ENCODE measurements at places on chromosomes 2 and 18.
A peak's percentile ranks its signal among the peaks of the same experiment; 100 is the strongest.

DNA sequence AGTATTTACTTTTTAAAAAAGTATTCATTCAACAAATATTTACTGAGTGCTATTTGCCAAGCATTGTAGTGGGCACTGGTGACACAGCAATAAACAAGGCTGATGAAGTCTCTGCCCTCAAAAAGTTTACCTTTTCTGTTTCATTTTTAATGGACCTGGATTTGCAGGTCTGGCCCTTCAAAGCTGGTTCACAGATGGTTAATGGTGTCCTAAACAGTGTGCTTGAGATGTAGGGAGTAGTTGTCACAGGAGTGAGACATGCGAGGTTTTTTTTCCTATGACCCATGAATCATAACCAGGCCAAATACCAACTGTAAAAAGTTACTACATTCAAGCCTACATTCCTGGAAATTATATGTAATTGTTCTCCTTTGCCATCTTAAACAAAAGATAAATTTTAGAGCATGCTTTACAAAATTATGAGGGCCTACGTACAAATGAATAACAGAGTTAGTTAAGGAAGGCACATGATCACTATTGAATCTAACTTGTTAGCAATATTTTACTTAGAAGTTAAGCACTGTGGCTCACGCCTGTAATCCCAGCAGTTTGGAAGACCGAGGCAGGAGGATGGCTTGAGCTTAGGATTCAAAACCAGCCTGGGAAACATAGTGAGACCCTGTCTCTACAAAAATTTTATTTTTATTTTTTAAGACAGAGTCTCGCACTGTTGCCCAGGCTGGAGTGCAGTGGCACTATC, 223.9 kb downstream of the MBD5 start:
- no peak for DNase-seq

GRCh38 chr18:44033144-44033701, 647.5 kb upstream of the SETBP1 start:
- no peak for DNase-seq

DNA sequence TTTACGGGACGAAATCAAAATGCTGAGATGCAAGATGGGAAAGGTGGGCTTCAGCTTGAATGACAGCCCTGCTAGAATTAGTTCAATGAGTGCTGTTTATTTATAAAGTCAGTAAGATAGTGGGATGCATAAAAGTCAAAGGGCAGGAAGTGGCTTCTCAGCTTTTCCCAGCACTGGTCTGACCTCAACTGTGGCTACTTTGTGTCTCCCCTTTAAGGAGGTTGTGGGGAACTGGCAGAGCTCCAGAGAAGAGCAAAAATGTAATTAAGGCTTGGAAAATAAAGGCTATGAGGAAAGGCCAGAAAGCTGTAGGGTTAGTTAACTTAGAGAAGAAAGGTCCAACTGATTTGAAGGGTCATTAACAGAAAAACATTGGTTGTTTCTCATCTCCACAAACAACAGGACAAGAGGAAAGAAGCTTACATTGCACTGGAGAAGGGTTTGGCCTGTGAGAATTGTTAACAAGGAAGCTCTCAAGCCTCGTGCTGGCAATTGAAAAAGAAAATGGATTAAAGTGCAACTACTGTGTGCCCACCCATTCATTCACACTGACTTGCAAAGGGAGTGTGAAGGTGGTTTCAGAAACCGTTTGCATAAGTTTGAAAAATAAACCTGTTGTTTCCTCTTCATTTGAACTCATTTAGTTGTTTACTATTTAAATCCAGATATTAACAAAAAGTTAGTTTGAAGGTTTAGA, 68.8 kb upstream of the CD28 start:
- DNase-seq = no peak

DNA sequence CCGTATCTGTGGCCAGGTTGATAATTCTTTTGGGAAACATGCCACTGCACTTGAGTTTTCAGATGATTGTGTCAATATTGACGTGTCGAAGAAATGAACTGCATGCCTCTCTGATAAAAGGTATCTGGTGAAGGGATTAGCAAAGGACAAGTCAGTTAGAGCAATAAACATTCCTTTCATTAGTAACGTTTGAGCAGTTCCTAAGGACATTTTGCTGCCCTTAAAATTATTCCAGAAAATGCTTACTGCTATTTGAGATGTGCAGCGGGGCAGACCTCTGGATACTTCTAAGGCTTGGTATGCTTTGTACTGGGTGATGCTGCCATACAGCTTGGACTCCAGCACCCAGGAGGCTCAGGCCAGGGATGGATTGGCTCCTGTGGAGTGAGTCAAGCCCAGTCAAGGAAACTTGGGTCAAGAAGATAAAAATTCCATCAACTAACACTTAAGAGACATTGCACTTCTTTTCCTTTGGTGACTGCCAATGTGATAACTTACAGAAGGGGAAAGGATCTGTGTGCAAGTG, 166.7 kb downstream of the FHOD3 start:
- DNase-seq = no peak

DNA sequence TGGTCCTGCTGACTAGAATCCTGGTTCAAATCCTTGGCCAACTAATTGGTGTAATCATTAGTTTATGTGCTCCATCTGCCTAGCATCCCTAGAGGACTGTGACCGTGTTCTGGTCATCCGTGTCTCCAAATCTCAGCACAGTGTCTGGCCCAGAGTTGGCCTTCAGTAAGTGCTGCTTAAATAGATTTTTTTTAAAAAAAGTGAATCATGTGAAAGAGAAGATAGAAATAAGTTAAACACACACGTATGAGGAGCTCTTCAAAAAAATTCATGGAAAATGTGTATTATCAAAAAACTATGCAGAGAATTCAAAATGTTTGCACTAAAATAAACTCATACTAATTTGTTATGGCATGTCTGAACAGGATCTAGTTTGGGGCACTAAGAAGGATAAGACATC, 129.3 kb upstream of the TLK1 start:
- no peak for DNase-seq

GRCh38 chr2:183487326-183487725, 363.1 kb downstream of the NUP35 start:
- DNase-seq = no peak

DNA sequence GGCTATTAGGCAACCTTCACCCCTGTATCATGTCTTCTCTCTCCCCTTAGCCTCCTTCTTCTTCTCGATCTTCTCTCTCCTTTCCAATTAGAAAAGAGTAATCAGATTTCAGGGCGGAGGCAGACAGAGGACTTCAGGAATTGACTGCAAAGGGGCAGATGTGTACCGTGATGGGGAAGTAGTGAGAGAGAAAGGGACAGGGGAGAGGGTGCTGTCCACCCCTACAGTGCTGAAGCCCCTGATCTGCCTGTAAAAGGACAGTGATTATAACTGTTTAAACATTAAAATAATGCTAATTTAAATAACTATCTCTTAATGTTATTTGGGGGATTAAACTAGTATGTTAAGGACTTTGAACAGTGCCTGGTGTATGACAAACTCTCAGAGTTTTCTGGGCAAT, 178.5 kb downstream of the ACTR3 start:
- no peak for DNase-seq

DNA sequence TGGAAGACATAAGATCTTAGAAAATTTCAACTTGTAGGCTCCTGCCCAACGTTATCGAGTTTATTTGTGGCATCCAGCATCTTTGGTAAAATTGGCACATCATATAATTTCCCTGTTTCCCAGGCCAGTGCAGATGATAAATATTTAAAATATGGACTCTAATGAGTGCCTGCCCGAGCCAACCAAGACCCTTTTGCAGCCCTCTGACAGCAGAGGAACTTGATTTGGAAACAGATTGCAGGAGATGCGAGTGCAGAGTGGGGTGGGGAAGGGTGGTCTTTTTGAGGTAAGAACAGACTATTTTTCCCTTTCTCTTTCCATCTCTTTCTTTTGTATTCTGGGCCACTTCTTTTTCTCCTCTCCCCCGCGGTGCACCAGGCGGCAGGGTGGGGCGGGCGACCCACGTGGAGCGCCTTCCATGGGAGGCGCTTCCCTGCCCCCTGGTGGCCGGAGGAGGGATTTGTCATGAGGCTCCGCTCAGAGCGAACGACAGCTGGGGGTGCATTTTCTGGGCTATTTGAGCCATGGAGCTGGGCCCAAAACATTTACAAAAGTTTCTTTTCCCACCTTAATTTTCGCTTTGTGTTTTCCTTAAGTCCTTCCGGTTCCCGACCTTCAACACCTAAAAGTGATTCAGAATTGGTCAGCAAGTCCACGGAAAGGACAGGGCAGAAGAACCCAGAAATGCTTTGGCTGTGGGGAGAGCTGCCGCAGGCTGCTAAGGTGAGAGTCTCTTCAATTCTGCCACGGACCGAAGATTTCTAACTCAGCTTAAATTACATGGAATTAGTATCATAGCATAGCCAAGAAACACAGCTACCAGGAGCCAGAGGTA, 32.7 kb downstream of the LPIN1 start:
- peak; percentile 88 for DNase-seq

DNA sequence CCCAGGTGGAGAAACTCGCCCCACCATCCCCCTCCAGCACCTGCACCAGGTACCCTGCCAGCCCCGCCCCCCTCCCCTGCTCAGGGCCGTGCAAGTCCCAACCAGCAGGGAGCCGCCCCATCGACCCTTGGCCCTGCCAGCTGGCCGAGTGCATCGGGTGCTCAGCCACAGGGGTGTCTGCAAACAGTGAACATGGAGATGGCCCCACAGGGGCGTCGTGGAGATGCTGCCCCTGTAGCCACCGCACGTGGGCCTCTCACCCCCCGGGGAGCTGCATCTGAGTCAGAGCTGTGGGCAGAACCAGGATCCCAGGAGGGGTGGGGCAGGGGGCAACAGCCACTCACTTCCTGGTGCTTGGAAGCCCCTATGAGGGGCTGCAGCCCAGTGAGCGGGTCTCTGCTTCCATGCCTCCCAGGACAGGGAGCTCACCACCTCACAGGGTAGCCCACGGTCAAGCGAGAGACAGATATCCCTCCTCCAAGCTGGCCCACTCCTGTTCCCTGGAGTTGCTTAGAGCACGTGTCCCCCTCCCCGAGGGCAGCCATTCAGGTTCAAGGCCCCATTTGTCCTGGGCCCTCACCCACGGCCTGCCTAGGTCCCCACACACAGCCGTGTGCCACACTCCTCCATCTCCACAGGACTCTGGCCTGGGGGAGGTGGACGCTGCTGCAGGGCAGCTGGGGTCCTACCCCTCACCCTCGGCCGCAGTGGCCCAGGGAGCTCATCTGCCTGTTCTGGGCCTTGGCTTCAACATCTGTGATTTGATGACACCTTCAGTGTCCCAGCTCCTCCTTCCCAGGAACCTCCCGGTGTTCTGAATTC, 1.1 kb upstream of the MAB21L4 start:
- DNase-seq = no peak

DNA sequence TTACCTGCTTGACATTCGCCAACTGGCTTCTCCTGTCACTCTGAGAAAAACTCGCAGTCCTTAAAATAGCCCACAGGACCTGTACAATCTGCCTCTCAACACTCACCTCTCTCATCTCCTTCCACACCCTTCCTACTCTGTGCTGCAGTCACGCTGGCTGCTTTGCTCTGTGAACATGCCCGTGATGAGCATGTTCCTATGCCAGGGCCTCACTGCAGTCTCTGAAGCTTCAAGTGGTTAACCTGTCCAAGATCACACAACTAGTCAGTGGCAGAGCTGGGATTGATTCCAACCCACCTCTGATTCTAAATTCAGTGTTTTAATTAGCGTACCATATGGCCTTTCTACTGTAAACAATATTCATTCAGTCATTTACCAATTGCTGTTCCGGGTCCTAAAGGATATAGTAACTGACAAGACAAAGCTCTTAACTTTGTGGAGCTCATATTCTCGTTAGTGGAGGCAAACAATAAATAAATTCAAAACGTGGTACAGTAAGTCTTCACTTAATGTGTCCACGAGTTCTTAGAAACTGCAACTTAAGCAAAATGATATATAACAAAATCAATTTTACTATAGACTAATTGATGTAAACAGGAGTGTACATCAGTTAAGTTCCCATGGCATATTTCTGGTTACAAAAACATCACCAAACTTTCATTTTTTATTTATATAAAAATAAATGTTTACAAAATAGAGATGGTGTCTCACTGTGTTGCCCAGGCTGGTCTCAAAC, 38.9 kb upstream of the FBXO11 start:
- DNase-seq = peak; percentile 69

DNA sequence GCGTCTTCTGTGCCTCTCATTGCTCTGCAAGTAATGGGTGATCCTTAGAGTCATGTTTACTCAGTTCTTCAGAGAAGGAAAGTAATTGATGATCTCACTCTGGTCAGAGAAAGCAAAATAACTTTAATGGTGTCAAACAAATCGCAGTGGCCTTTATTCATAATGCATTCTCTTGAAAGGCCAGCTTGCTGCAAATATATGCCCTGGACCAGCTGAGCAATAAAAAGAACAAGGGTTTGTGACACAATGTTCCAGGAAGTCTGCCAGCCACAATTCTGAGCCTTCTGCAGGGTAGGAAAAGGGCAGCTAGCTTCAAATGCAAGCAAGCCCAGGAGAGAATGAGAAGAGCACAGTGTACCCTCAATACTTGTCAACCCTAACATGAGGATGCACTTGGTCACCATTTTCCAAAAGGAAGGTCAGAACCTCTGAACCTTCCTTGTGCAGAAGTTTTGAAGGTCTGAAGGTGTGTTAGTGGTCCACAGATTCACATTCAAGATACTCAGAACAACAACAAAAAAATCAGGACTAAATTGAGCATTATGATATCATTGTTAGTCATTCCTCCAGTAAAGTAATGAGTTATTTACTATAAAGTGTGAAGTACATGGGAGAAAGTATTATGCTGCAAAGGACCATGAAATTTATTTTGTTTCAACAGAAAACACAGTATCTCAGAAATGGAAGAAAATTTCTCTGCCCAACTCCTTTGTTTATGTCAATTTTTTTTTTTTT, 355.6 kb downstream of the PAX3 start:
- DNase-seq = no peak

DNA sequence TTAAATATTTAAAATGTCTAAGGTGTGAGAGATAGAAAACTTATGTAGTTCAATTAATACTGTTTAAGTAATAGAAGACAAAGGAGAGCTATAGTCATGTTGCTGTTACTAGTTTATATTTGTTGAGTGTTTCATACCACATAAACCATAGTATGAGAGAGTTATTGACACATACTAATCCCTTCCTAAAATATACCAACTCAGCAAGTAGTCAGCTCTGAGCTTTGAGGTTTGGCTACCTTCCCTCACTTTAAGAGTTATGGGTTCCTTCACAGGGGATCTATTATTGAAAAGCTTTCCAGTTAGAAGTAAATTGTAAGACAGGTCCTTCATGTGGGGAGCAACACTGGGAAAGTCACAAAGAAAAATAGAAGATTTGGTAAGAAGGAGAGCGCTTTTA, 701.6 kb upstream of the ZEB2 start:
- no peak for DNase-seq

- no peak for DNase-seq
Observed at GRCh38 chr18:6859676-6860422, 130.3 kb downstream of the ARHGAP28 start.

- no peak for DNase-seq
Observed at GRCh38 chr2:37919631-37920032, 5.5 kb upstream of the RMDN2 start.

All from cerebellum (tissue), 4 donors.